ENCODE measurements at places on chromosomes 6 and 20.

GRCh38 chr20:31684153-31685015 lies 38.3 kb downstream of the BCL2L1 start:
- no peak for DNase-seq

DNA sequence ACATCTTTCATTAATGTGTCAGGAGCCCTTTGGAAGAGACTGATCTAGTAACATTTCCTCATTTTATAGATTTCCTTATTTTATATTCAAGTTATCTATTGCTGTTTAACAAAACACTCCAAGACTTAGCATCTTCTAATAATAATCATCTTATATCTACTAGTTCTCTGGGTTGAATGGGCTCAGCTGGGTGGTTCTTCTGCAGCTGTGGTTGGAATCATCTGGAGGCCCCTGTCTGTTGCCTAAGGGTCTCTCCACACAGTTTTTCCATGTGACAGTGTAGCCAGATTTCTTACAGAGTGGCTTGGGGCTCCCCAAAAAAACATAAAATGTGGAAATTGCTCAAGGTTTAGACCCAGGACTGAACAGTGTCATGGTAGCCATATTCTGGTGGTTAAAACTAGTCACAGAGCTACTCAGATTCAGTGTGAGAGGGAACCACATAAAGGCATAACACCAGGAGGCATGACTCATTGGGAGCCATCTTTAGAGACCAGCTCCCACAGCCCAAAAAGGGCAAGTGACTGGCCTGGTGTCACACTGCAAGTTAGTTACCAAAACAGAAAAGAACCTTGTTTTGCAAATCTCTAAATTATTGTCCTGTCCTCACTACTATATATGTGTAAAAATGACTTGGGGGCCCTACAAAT lies 11.5 kb downstream of the SLC2A10 start:
- no peak for DNase-seq

GRCh38 chr20:37774156-37774555 lies 80.3 kb downstream of the CTNNBL1 start:
- DNase-seq, result no peak

DNA sequence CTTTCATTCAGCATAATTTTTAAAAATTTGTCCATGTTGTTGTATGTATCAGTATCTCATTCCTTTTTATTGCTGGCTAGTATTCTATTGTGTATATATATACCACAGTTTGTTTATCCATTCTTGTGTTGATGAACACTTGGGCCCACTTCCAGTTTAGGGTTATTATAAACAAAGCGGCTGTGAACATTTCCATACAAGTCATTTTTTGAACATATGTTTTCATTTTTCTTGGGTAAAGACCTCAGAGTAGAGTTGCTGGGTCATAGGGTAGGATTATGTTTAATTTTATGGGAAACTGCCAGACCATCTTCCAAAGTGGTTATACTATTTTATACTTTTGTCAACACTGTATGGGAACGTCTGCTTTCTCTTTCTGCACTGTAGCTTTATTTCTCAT lies 55.3 kb downstream of the RBM24 start:
- DNase-seq, result no peak

- DNase-seq, result no peak
These were observed 927 bp upstream of the MANEA start for GRCh38 chr6:95576218-95576997.

DNA sequence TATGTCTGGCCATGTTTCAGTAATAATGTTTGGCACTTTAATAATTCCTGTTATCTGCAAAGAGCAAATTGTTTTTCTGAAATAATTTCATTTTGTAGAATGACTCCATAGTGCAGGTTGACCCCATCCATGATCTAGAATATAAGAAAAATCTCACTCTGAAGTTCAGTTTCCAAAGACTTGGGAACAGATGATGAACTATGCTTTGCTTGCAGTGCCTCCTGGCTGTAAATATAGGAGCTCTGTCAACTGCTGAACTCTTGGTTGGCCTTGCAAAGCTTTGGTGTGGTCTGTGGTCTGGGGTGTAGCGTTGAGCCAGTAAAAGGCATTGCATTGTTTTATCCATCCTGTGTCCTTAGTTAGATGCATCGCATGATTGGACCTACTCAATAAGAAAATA lies 104.0 kb downstream of the PLCB4 start:
- no peak for DNase-seq

DNA sequence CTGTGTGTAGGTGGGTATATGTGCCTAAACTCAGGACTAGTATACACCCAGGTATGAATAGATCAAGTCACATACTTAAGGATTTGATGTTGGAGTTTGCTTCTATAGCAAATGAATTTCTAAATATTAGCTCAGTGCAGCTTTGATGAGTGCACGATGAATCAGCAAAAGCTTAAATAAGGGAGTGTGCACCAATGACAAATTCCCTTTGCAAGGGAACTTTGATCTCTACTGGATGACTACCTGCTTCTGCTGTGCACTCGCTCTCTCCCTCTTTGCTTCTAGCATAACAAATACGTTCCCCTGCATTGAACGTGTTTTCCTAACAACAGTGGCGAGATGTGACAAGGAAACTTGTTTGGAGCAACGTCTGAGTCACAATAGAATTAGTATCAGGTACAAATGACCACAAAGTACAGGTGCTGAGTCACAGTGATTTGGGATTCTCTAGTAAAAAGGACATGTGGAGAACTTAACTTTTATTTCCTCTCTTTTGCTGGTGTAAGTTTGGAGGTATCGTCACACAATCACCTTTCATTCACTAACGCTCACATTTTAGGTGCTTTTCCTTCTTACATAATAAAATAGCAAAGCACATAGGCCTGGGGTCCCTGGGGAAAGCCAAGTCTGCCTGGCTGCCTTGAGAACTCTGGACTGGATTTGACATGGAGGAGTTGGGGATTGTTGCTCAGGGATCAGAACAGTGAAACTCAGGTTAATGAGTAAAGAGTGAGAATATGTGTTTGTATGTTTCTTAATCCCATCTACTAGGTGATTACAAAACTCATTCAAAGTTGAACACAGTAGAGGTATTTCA lies 49.7 kb downstream of the KLHL31 start:
- DNase-seq, result no peak

GRCh38 chr6:139753198-139753861 lies 378.9 kb upstream of the CITED2 start:
- no peak for DNase-seq

- no peak for DNase-seq
These were observed 81.6 kb downstream of the PSMG4 start for GRCh38 chr6:3340358-3340802.

DNA sequence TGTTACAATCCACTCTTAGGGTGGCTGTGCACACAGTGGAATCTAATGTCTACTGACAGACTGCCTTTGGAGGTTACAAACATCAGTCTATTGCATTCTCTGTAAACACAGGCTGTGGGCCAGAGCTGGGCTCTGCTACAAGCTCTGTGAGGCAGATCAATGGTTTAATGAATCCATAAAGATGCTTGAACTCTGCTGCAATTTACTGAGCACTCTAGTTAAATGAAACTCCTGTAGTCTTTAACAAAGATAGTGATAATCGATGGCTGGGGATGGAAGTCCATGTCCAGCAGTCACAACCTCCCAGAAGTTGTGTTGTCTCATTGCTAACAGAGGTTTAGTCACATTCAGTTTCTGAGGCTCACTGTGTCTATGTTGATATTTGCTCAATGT lies 50.5 kb downstream of the SOBP start:
- DNase-seq, result no peak

DNA sequence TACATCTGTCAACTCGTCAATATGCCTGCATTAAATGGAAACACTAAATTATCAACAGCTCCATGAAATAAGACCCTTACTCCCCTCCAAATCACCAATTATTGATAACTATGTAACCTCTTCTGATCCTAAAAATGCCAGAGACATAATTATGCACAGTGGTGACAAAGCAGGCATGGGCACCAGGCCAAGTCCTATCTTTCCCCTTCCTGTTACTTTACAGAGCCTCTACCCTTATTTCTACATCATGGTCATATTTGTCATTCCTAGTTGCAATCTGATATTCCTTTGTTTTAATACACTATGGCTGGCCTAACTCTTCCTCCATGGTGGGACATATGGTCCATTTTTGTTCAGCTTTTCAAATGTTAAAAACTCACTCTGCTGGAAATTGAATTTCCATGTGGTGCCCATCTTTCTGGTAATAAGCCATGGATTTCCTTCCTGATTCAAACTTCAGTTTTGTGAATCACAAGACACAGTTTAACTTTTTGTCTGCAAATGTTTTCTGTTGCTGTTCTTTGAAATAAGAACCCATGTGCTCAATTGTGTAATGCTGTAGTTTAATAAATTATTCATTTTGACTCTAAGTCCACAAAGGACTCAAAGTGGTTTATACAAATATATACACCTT lies 41.8 kb upstream of the ARFGEF2 start:
- DNase-seq, result no peak

DNA sequence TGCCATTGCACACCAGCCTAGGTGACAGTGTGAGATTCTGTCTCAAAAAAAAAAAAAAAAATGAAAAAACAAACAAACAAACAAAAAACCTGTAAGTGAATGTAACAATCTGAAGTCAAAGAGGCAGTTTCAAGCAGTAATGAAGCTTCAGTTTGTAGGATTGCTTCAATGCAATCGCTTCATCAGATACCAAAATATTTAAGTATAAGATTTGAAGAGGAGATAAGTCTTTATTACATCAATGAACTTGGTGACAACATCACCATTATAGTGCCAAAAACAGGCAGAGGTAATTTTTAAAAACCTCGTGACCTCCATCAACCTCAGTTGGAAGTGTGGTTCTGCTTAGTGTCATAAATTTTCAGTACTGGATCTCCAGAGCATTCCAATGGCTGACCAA lies 74.7 kb downstream of the MYLK4 start:
- no peak for DNase-seq

DNA sequence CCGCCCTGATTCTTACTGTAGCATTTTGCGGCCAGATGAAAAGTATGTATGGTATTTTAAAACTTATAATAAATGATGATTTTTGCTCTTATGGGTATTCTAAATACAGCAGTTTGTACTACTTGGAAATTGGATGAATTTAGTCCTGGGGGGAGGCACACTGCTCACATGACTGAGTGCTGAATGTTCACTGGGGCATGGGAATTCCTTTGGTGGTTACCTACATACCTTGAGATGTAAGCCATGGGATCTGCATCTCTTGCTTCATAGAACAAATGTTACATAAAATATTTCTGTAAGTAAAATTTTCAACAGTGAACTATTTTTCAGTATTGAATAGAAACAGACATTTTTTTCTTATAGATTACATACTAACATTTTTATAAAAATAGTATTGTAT lies 71.1 kb downstream of the FIG4 start:
- DNase-seq, result no peak

- no peak for DNase-seq
These were observed 5.5 kb upstream of the DLL1 start for GRCh38 chr6:170296423-170296745.

DNA sequence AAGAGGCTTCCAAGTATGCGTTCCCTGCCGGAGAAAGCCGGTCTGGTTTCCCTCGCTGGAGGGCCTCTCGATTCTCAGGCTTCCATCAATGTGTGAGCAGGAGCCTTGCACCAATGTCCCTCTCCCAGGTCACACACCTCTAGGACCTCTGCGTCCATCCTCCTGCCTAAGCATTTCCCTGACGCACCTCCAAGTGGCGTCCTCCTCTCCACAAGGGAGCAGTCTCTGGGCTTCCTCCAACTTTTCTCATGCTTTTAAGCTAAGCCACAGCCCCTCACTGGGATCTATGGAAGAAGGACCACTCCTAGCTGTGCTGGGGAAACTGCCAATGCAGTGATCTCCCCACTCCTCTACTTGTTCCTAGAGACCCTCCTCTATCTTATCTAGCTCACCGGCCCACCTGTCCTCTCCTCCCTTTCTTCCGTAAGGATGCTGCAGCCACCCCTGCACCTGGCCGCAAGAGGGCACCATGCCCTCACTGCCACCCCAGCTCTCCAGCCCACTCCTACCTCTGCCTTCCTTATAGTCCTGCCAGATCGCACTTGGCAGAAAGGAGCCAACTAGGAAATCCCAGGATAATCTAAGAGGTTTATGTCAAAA lies 258.7 kb downstream of the LRFN2 start:
- no peak for DNase-seq

GRCh38 chr20:62368392-62368975 lies 1.4 kb upstream of the LAMA5 start:
- DNase-seq, result no peak

DNA sequence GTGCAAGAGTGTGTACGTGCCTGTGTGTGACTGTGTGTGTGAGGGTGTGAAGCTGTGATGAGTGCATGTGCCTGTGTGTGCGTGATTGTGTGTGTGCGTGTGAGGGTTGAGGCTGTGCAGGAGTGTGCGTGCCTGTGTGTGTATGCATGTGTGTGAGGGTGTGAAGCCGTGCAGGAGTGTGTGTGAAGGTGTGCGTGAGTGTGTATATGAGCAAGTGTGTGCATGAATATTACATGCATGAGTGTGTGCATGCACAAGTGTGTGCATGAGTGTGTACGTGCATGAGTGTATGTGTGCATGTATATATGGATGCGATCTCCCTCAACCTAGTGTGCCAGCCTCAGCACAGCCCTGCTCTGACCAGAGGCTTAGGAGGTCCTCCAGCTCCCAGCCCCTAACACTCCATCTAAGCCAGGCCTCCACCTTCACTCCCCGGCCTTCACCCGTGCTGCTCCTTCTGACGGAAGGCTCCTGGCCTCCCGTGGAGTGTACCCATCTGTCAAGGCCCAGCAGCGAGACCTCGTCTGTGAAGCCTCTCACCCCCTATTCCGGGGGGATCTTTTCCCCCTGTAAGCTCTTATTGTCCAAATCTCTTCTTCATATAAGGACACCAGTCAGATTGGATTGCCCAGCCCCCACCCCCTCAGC lies 19.9 kb upstream of the PHACTR3 start:
- DNase-seq, result no peak

GRCh38 chr6:52909531-52909930 lies at the start of gene GSTA3:
TSS of gene GSTA3 (minus strand) at chr6:52909698. CDS start at chr6:52905834, 3,864 bp downstream.
- no peak for DNase-seq

DNA sequence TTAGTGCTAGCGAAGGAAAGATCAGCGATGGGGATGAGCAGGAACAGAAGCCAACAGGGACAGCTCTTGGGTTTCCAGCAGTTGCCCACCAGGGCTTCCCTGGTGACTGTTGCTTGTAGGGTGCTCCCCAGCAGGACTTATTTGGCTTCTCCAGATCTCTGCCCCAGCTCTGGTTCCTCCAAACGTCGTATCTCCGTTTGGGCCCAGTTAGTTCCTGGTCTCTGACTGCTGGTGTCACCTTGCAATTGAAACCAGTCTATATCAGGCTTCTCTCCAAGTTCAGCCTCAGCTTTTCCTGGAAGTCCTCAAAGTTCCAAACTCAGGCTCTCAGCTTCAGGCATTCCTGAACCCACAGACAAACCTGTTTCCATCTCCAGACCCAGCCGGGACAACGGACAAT lies 70.8 kb upstream of the NXT1 start:
- DNase-seq, result no peak

GRCh38 chr6:135014353-135014832 lies 40.2 kb downstream of the HBS1L start:
- no peak for DNase-seq

GRCh38 chr6:27834384-27834783 lies 77.8 kb downstream of the OR2B2 start:
- no peak for DNase-seq

GRCh38 chr6:100633096-100633777 lies 168.5 kb upstream of the SIM1 start:
- no peak for DNase-seq

- DNase-seq, result no peak
These were observed 30.5 kb downstream of the C6orf15 start for GRCh38 chr6:31081872-31082271.

Data from stimulated activated CD8-positive, alpha-beta memory T cell treated with anti-CD3 and anti-CD28 coated beads, Interleukin-15, amount 100 ng/mL, for 48 hours (primary cell).